ENCODE measurements at places on chromosomes 6 and 20.

GRCh38 chr6:83808005-83808404 is 45.2 kb upstream of the RIPPLY2 start:
- no peak for DNase-seq

DNA sequence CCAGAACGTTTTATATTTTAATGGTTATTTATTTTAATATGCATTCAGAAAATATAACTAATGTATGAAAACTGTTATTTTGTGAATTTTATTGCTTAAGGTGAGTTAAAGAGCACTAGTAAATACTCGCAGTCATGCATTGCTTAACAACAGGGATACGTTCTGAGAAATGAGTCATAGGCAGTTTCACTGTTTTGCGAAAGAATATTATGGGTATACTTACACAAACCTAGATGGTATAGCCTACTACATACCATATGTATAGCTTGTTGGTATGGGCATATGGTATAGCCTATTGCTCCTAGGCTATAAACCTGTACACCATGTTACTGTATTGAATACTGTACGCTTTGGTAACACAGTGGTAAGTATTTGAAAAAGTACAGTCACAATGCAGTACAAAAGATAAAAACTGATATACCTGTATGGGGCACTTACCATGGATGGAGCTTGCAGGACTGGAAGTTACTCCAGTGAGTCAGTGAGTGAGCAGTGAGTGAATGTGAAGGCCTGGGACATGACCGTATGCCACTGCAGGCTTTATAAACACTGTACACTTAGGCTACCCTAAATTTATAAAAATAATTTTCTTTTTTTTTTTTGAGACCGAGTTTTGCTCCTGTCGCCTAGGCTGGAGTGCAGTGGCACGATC is 38.5 kb downstream of the ARFGEF2 start:
- DNase-seq, result no peak

GRCh38 chr20:37944456-37944981 is 41.6 kb downstream of the VSTM2L start:
- DNase-seq, result no peak

DNA sequence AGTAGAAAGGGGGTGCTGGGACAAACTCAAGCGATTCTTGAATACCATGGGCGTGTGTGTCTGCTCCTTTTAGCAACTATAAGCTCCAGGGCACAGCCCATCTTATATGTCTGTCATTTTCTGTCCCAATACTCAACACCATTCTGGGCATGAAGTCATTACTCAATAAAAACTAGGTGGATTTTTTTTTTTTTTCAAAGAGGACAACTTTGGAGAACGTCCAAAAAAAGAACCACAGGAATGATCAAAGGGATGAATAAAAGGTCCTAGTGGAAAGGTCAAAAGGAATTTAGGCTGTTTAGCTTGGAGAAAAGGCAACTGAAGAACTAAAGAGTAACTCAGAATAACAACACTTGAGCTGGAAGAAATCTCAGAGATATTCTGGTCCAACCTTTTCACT is 24.4 kb downstream of the UQCC1 start:
- no peak for DNase-seq

GRCh38 chr20:63128956-63129355 is 87.0 kb downstream of the YTHDF1 start:
- no peak for DNase-seq

- DNase-seq, result no peak
These were observed 85.7 kb downstream of the AHI1 start for GRCh38 chr6:135411849-135412248.

GRCh38 chr6:22322103-22323030 is 25.5 kb upstream of the PRL start:
- DNase-seq, result no peak

GRCh38 chr6:124984668-124985338 is 22.6 kb downstream of the RNF217 start:
- DNase-seq, result no peak

- no peak for DNase-seq
These were observed 21.5 kb upstream of the TMEM30A start for GRCh38 chr6:75306064-75306463.

All from NCI-H1048 (cell line).